Small intestine (tissue), 16 donors: ENCODE measurements at places on chromosomes 5 and 9.

GRCh38 chr5:172336264-172336663 lies 52.7 kb upstream of the UBTD2 start:
- DNase-seq, result no peak

DNA sequence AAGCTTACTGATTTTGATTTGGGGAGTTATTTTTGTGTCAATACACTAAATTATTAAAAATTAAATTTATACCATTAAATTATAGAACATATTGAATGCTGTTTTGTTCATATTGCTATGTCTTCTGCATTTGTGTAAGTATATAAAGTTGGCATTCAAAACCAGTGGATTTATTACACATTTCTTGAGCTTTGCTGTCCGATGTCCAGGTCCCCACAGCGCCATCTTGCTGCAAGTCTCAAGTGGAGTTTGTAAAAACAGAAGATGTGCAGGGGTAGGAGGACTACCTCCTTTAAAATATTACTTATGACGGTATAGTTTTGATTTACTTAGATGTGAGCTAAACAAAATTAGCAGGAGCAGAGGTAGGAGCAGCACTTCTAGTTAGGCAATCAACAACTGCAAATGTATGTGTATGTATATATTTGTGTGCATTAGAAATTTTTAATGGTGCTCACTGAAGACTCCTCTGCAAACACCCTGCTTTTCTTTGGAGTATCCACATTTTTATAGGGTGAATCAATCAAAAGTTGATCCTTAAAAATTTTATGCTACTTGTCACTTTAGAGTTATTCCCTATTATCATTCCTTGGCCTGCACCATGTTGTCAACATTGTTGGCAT lies 37.4 kb downstream of the CPEB4 start:
- DNase-seq, result peak; percentile 38

DNA sequence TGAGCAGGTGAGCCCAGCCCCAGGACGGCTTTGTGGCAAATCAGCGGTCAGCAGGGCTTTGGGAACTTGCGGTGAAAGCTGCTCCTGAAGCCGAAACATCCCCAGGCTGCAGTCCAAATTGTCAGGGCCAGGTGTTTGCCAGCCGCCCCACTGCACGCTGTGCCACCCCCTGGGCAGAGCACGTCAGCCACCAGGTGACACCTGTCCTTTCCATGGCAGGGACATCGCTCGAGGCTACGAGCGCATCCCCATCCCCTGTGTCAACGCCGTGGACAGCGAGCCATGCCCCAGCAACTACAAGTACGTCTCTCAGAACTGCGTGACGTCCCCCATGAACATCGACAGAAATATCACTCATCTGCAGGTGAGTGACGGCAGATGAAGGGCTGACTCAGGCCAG lies 64.4 kb upstream of the CACNA1B start:
- DNase-seq, result no peak

GRCh38 chr5:170603578-170604565 lies 100.1 kb downstream of the KCNIP1 start:
- peak; percentile 51 for DNase-seq

DNA sequence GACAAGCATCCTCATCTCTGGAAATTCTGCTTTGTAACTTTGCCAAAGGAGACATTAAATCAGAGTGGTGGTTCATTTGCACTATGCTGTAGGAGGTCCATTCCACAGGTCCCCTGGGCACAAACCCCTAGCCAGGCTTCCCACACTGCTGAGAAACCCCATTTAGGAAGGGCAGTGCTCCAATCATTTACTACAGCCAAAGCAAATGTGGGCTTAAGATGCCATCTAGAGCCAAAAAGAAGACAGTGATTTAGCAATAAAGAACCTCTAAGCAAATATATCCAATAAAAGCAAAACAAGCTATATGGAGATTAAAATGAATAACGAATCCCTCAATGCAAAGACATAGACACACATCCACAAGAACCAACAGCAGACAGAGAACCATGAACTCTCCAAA lies 129.0 kb upstream of the ALDH1B1 start:
- DNase-seq, result no peak
